CD4-positive, alpha-beta T cell treated with Interleukin-10 for 1 hour (primary cell): ENCODE measurements at places on chromosomes 7 and 10.

- no peak for DNase-seq
Observed at GRCh38 chr7:2124604-2125345, 108.0 kb downstream of the MAD1L1 start.

- no peak for DNase-seq
Observed at GRCh38 chr10:48463318-48464003, 141.4 kb downstream of the ARHGAP22 start.

- no peak for DNase-seq
Observed at GRCh38 chr10:50404021-50404773, 152.9 kb upstream of the ASAH2 start.

DNA sequence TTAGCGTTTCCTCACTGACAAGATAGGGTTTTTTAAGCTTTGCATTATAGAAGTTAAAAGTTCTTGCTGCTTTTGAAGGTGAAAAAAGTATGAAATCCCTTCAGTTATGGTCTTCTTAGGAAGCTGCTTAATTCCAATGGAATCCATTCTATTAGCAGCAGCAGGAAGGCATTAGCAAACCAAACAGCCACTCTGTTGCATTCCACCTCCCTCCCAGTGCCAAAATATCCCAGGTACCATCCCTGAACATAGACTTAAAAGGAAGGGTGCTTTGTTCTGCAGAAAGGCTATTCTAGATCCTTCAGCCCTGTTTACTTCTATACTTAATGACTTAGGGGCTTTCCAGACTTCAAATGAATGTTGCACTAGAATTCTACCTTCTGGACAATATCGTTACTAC, 23.8 kb downstream of the ENO4 start:
- no peak for DNase-seq

DNA sequence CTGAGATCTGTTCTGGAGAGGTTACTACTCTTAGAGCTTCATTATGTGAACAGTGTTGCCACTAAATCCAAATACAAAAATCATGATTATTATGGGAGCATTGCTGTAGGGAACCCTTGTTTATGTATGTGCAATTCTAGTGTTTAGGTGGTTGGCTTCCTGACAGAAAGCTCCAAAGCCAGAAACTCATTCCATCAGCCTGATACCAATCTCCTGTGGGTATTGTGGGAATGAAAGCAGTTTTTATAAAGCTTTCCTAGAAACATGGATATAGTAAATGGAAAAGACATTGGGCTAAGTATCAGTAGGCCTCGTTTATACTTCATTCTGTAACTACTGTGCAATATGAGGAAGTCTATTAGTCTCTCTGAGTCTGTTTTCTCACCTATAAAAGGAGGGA, 6.4 kb downstream of the SDK1 start:
- DNase-seq: no peak

GRCh38 chr7:70608229-70608628, 523.7 kb upstream of the GALNT17 start:
- no peak for DNase-seq

- no peak for DNase-seq
Observed at GRCh38 chr7:66643395-66643794, 14.7 kb downstream of the KCTD7 start.

- DNase-seq: no peak
Observed at GRCh38 chr10:34058845-34059614, 724.6 kb upstream of the NRP1 start.

DNA sequence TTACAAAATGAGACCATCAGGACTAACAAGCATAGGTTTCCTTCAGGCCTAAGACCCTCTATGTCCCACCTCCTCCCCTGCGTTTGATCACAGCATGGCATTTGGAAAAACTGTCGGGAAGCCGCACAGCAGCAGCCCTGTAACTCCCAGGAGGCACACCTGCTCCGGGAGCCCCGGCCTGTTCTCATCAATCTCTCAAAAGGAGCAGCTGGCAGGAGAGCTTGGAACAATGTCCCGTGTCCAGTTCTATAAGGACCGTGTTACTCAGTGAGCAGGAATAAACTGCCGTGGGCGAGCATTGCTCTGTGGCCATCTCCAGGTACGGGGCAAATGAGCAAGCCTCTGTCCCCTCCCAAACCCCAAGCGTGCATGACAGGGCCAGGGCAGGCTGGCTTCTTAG, 236.9 kb downstream of the SFMBT2 start:
- no peak for DNase-seq

DNA sequence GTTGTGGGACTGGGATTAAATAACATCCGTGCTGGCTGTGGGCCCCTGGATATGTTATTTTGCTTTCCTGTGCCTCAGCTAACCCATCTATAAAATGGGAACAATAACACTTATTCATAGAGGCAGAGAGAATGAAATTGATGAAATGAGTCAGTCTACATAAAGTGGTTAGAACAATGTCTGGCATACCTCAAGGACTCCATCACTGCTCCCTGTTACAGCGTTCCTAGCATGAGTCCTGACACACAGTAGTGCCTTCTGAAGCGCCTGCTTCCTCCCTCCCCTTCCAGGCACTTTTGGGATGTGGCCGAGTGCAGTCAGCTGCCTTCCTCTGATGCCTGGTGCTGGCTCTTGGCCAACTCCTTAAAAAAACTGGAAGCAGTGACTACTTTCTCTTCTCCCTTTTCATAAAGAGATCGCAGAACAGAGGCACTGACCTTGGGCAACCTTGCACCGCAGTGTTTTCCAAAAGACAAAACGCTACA, 108.4 kb upstream of the ZMIZ1 start:
- DNase-seq: no peak

DNA sequence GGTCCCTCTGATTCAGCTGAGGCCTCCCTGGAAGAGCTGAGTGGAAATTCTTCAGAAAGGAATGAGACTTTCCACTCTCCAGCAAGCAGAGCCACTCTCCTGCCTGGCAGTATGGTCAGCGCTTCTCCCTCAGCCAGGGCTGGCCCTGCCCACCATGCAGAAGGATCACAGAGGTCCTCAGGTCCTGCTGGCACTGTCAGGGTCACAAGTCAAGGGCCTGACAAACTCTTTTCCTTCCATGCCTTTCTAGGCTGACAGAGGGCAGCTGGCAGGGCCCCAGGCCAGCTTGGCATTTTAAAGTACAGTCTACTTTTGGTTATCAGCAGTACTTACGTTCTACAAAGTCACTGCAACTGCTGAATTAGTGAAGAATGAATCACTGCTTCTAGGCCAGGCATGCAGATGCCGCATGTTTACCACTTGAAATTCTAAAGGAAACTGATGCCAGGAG, 119.3 kb upstream of the FRMD4A start:
- DNase-seq: no peak

DNA sequence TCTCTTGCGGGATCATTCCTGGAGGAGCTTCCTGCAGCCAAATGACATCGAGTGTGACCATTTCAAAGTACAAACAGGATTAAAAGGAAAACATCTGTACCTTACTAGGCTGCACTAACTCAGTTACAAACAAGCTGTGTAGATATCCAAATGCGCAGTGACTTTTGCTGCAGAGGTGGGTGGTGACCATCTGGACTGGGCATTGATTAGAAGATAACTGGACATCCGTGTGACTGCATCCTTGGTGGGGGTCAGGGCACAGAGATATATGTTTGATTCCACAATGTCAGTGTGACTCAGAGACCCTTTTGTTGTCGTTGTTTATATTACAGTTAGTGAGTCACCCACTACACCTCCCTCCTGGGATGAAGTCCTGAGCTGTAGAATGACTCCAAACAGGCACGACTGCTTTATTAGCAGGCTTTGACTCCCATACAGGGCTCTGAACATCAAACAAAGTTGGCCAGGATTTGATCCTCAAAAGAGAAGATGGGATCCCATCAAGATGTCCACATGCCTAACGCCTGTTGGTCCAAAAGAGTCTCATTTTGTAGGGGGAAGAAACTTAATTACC, 56.7 kb upstream of the SDK1 start:
- DNase-seq: no peak

- DNase-seq: no peak
Observed at GRCh38 chr7:28144266-28144665, 36.3 kb downstream of the JAZF1 start.

DNA sequence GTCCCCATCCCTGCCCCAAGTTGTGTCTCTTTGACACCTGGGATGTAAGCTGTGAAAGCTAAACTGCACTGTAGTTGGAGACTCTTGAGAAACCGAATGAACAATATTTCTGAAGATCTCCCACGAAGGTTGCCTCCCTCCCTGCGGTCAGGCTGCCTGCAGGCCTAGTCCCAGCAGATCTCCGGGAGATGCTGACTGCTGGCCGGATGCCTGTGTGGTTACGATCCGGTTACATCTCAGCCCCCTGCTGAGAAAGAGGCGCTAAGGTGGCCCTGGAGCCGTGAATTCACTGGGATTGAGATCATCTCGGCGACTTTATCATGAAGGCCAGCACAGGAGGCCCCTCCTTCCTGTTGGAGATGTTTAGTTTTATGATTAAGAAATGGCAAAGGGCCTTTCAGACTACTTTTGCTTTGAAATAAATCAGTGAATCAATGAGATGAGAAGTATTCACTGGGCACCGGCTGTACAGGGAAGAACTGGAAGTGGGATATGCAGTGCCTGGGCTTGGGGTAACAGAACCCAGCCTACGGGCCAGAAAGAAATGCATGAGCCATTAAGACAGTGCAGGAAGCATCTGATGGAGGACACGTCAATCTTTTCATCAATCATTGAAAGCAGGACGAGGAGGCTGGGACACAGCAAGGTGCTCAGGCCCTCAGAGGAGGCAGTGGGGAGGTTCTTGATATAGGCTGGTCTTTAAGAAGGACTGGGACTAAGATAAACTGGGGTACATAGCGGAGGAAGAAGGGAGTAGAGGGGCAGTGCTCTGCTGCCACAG, 177.6 kb downstream of the PRKAG2 start:
- no peak for DNase-seq

DNA sequence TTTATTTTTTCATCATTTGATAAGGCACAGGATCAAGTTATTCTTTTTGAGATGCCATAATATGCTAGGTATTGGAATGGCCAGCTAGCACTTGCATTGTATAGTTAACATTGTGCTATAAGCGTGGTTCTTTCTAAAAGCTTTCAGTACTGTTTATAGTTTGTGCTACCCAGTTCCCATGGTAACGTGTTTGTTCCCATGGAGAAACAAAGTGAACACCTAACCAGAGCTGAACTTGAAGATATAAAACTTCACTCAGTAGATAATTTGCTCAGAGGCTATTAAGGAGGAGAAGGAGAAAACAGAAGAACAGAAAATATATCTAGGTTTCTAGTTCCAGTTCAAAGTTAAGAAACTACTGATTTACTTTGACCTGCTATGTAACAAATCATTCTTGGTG, 23.6 kb upstream of the ITGB8 start:
- DNase-seq: no peak

GRCh38 chr10:131785121-131785460, 115.7 kb upstream of the PPP2R2D start:
- no peak for DNase-seq

GRCh38 chr10:7301006-7301778, 109.6 kb downstream of the SFMBT2 start:
- DNase-seq: no peak

DNA sequence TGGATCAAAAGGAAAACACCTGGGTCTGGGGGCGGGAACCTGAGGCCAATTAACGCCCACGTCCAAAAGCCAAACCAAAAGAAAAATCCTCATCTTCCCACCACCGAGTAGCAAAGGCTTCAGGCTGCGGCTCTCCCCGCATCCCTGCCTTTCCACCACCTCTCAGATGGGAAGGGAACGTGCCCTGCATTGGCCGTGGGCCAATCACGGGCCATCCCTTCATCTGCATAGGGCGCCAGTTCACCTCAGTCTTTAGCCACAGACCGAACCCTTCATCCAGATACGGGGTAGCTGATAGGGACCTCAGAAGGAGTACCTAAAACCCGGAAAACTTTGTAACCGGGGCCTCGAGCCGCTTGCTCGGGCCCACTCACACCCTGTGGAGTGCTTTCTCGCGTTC, 626 bp downstream of the PRPF18 start:
- no peak for DNase-seq
